ENCODE measurements at places on chromosomes 1 and 21. TPM values are rescaled to one million over a fixed set of nuclear protein-coding genes. Genes with fewer than 3 reads are reported as not detected.
A peak's percentile ranks its signal among the peaks of the same experiment; 100 is the strongest.

GRCh38 chr21:45248301-45248892, 39.3 kb downstream of the POFUT2 start:
- no peak overlapping the region for H3K27ac ChIP-seq
- DNase-seq, result no peak
- H3K4me1 ChIP-seq, result peaks cover 11% of the 10 kb centered on the region
- peak overlapping the region; percentile 46 for H3K4me3 ChIP-seq
- no peaks in the 10 kb centered on the region for H3K27me3 ChIP-seq

The MTARC1 gene
- total RNA-seq, result 42.4 TPM

The UROD gene
- total RNA-seq, result 86.6 TPM

GRCh38 chr1:11611638-11612327, 42.4 kb downstream of the FBXO2 start:
- H3K4me1 ChIP-seq, result no peaks in the 10 kb centered on the region
- no peak for DNase-seq
- H3K27me3 ChIP-seq, result no peaks in the 10 kb centered on the region

The SLFNL1 gene
- total RNA-seq, result not detected

- no peaks in the 10 kb centered on the region for H3K36me3 ChIP-seq
- peaks cover 2% of the 10 kb centered on the region for H3K4me1 ChIP-seq
- DNase-seq, result no peak
- H3K27ac ChIP-seq, result no peak overlapping the region
- H3K27me3 ChIP-seq, result peaks cover 41% of the 10 kb centered on the region
- H3K4me3 ChIP-seq, result no peak overlapping the region
These were observed 152.8 kb downstream of the FOXD2 start for GRCh38 chr1:47590523-47591225.

GRCh38 chr1:99551812-99552614, 93.9 kb upstream of the PALMD start:
- DNase-seq, result no peak
- no peak overlapping the region for H3K4me3 ChIP-seq
- no peaks in the 10 kb centered on the region for H3K4me1 ChIP-seq
- H3K36me3 ChIP-seq, result no peaks in the 10 kb centered on the region

The SPOCD1 gene
- total RNA-seq, result 1.8 TPM

Data from H1 (cell line).